NCI-H1694 treated with DMSO at 0.1 percent for 48 hours (cell line): ENCODE measurements at places on chromosomes 5 and 9.

DNA sequence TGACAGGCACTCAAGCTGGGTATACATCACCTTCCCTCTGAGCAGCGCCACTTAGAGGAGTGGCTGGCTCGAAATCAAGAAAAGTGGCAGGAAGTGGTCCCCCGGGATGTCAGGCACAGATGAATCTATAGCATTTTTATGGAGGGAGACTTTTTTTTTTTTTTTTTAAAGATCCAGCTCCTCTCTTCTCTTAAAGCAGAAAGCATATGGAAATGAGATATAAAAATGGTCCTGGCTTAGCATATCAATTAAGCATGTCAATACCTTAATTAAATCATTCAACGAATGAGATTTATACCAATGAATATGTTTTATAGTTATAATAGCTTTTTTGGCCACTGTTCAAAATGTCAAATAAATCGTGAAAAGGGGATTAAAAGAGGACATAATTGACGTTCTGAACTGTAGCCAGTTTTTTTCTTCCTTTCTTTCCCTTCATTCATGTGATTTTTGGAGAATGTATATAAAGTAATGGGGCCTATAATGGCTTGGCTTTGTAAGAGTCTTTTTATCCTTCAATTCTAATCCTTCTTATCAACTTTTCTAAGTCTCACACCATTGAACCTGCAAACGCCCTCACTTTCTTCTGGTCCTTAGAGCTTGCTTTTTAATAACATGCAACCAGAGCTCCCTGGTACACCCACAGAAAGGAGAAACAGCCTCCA, 319.2 kb upstream of the PANK3 start:
- no peak for DNase-seq

- DNase-seq = no peak
Observed at GRCh38 chr5:168796593-168797580, 217.7 kb upstream of the PANK3 start.

DNA sequence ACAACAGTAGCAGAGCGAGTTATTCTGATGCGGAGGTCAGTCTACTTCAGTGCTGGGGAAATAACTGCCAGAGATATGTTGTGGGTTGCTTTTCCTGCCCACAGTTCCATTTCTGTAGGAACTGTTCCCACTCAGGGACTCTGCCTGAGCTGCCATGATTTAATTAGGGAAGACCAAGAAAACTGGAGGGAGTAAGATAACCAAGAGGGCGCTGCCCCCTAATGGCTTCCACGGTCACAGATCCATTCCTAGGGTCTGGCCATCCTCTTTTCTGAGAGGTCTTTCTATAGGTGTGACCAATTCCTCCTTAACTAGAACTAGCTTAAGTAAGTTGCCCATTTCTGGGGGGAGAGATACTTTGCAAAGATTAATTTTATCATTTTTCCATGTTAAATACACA, 125.9 kb downstream of the APBA1 start:
- DNase-seq = peak; percentile 44

DNA sequence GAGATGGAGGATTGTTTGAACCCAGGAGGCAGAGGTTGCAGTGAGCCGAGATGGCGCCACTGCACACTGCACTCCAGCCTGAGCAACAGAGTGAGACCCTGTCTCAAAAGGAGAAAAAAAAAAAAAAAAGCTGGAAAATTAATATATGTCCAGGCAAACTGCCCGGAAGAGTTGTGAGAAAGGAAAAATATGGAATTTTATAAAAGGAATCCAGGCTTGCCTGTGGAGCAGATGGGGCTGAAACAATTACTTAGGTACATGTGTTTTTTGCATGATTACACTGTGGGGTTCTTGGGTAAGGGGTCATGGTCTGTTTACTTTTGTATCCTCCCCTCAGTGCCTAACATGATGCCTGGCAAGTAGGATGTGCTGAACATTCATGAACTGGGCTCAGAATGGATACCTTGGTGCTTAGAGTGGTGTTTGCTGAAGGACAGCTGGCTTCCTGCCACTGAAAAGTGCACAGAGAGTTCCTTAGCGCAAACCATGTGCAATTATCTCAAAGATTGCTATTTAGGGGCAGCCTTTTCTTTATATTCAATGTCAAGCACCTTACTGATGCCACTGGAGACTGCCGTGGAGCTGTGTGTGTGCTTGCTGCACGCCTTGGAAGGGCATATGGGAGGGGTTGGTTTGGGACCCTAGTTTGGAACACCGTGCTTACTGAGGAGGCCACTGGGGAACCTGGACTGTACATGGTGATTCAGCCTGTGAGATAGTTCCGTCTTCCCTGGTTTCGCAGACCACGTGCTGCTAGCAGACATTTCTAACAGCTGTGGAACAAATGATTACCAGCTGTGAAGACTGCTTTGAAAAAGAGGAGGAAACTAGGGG, 78.4 kb downstream of the MAP1B start:
- DNase-seq = no peak

DNA sequence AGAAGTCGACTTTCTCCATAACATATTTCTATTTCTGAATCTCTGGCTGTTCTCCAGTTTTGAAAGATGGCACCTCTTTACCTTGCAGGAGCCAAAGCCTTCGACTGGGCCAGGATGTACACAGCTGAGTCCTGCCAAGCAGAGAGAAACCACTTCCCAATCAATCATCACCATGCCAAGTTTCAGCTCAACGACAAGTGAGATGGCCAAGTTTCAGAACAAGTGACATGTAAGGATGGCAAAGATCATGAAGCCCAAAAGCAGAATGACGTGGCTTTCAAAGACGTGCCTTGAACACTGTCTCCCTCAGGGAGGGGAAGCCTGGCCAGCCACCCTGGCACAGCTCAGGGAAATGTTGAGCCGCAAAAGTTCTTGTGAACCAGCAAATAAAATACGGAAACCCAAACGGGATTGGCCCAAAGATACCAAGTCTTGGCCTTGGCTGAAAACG, 17.7 kb downstream of the STK10 start:
- no peak for DNase-seq

DNA sequence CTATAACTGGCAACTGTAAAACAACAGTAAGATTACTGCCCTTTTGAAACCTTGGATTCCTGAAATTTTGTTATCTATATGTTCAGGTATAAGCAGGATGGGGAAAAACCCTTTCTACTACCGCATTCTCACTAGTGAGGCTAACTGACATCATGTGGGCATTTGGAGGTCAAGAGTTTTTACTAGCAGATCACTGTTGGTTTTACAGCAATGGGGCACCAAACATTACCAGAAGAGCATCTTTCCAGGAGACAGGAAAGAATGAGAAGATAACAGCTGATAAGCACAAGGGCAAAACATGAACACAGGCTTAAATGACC, 20.9 kb upstream of the TTC33 start:
- no peak for DNase-seq

DNA sequence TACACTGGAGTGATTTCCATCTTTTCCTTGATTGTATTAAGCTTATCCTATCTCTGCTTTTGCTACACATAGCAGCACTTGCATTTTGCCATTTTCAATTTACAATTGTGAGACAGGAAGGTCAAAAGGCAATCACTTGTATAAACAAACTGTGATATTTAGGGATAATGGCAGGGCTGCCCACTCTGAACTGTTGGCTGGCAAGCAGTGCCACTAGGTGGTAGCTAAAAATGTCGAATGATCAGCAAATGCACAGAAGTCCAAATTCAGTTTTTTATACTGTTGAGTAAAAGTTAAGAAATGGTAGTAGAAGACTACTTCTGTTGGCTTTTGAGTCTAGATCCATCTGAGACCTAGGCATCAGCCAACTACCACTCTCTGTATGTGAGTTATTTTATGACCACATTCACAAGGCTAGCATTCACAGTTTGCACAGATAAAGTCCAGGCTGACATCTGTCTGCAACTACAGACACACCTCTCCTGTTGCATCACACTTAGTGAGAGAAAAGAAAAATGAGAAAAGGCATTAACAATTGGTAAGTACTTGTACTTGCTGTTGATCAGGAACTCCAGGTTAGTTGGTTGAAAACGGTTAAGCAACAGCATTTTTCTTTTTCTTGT, 108.8 kb upstream of the ASTN2 start:
- no peak for DNase-seq

DNA sequence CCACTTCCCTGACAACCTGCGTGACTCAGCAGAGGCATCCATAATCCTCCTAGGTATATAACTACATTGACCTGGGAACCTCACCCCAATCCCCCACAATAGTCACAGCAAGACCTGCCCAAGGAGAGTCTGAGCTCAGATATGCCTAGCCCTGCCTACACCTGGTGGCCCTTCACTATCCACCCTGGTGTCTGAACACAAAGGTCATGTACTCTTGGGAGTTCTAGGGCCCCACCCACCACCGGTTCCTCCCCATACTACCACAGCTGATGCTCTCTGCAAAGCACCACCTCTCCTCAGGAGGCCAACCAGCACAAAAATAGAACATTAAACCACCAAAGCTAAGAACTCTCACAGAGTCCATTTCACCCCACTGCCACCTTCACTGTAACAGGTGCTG, 34.8 kb upstream of the CARTPT start:
- DNase-seq = no peak

GRCh38 chr9:131306397-131307004, 17.0 kb downstream of the PLPP7 start:
- no peak for DNase-seq

- DNase-seq = no peak
Observed at GRCh38 chr5:44336708-44337107, 52.5 kb downstream of the FGF10 start.

GRCh38 chr9:74334271-74334670, 162.9 kb upstream of the RORB start:
- DNase-seq = no peak

GRCh38 chr9:70382709-70383605, 31.5 kb downstream of the KLF9 start:
- DNase-seq = no peak
